ENCODE measurements at places on chromosomes 12 and 14.

DNA sequence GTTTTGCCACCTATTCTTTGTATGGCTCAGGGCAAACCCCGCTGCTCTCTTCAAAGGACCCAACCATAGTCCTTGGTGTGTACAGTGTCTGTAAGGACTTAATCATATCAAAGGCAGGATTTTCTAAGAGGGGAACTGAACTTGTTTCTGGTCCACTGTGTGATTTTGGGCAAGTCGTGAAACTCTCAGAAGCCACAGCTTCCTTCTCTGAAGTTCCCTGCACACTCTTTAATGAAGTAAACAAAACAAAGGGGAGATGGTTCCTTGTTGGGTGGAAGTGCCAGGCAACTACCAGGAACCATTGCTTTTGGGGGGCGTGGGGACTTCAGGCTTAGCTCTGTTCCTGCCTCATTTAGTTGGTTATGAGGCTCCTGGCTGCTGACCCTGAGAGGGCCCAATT is 152.4 kb downstream of the VRK1 start:
- DNase-seq: no peak

DNA sequence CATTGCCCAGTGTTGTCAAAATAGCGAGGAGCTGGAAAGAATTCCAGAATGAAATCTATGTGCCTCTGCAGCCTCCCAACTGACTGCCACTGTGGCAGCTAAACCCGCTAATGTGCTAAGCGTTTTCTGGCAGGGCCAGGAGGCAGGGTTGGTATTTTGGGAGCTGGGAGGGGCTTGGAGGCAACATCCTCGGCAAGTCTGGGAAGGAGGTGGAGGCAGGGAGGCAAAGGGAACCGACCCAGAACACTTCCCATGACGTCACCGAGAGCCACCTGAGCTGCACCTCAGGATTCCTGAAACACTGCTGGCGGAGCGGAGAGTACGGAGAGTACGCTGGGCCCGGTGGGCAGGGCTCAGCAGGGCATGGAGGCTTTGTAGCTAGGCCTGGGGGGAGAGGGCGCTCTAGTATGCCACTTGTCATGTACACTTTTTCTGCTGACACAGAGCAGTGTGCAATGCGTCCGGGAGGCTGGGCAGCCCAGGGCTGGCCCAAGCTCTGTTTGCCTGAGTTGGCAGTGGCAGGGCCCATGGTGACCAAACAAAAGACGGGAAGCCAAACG is 81.5 kb downstream of the DPF3 start:
- no peak for DNase-seq

- no peak for DNase-seq
Observed at GRCh38 chr12:93043877-93044209, 114.7 kb upstream of the EEA1 start.

- no peak for DNase-seq
Observed at GRCh38 chr14:68506645-68507419, 286.0 kb downstream of the ZFP36L1 start.

DNA sequence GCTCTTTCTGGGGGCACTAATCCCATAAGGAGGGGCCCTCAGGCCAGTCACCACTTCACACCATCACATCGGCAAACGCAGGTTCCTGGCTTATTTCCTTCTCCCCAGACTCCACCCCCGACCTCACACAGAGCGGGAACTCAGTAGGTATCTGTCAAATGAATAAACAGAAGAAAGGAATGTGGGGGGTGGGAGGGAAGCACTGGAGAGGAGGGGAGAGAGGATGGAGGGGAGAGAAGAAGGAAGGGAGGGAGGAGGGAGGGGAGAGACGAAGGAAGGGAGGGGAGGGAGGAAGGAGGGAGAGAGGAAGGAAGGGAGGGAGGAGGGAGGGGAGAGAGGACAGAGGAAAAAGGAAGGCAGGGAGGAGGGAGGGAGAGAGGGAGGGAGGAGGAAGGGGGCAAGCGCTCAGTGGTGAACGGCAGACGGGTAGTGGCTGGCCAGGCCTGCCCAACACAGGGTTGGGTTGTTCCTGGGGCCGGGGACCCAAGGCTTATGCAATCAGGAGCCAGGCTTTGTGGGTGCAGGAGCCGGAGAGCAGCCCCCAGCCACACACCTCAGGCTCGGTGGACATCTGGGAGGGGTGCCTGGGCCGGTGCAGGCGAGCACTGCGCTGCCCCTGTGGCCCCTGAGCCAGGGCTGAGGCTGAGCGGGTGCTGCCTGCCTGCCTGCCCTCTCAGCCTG is 52.6 kb upstream of the FBRSL1 start:
- DNase-seq: no peak

- DNase-seq: no peak
Observed at GRCh38 chr14:76696791-76697190, 64.5 kb upstream of the VASH1 start.

DNA sequence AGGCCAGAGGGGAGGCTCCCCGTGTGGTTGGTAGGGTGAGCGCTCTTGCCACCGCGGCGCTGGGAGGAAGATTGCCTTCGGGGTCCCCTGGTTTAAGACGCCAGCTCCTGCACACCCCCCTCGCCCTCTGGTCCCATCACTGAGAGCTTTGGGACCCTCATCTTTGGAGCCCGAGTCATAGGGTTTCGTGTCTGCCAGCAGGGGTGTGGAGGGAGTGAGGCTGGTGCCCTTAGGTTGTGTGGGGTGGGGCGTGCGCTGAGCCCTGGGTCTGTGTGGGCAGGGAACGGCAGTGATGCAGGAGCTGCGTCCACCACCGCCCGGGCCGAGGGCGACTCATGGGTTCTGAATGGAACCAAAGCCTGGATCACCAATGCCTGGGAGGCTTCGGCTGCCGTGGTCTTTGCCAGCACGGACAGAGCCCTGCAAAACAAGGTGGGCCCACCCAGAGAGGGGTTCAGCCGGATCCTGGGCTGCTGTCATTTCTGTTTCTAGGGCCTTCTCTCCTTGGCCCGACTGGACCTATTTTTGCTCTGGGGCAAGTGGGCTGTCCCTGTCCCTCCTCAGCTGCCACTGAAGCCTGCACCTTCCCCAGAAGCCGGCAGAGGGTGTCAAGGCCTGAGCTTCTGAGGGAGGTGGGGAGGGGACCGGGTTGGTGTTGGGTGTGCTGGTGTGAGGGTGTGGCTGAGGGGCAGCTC is 12.1 kb downstream of the ACADS start:
- DNase-seq: no peak

- no peak for DNase-seq
Observed at GRCh38 chr12:15151161-15152091, 69.8 kb downstream of the RERG start.

- no peak for DNase-seq
Observed at GRCh38 chr14:60346706-60347105, 97.7 kb downstream of the PPM1A start.

DNA sequence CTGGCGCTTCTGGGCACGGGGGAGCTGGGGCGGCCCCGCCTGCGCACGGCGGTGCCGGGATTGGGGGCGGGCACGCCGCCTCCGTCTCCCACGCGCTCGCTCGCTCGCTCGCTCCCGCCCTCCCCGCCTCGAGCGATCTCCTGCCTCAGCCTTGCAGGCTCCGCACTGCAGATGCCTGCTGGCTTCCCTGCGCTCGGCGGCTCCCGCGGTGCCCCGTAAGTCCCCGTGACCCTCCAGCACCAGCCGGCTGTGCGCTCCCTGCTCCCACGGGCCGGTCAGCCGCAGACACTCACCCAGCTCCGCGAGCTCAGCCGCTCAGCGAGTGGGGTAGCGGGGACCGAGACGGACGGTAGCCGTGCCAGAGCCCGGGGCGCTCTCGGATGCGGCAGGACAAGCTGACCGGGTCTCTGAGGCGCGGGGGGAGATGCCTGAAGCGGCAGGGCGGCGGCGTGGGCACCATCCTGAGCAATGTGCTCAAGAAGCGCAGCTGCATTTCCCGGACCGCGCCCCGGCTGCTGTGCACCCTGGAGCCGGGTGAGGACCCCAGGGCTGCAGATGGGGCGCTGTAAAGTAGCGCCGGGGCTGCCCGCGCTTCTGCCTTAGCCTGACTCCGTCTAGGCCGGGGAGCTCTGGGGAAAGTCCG is at the start of gene TBC1D30:
TSS of gene TBC1D30 (plus strand) at position 148 of the 643 bp plus-strand sequence. CDS start at position 381, 233 bp downstream.
- DNase-seq: no peak

GRCh38 chr14:103340480-103341212 is 6.6 kb downstream of the EIF5 start:
- DNase-seq: no peak

- DNase-seq: no peak
Observed at GRCh38 chr12:44827832-44828438, 48.2 kb downstream of the NELL2 start.

DNA sequence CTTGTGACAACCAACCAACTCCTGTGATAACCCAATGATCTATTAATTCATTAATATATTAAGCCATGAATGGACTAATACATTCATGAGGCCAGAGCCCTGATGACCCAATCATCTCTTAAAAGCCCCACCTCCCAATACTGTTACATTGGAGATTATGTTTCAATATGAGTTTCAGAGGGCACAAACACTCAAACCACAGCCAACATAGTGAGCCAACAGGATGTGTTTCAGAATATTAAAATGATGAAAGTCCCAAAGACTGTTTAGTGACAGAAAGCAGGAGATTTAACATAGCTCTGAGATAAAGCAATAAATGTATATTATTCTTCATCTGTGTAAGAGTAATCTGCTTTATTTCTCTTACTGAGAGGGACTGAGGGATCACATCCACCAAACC is 71.7 kb downstream of the PTPRO start:
- DNase-seq: no peak

DNA sequence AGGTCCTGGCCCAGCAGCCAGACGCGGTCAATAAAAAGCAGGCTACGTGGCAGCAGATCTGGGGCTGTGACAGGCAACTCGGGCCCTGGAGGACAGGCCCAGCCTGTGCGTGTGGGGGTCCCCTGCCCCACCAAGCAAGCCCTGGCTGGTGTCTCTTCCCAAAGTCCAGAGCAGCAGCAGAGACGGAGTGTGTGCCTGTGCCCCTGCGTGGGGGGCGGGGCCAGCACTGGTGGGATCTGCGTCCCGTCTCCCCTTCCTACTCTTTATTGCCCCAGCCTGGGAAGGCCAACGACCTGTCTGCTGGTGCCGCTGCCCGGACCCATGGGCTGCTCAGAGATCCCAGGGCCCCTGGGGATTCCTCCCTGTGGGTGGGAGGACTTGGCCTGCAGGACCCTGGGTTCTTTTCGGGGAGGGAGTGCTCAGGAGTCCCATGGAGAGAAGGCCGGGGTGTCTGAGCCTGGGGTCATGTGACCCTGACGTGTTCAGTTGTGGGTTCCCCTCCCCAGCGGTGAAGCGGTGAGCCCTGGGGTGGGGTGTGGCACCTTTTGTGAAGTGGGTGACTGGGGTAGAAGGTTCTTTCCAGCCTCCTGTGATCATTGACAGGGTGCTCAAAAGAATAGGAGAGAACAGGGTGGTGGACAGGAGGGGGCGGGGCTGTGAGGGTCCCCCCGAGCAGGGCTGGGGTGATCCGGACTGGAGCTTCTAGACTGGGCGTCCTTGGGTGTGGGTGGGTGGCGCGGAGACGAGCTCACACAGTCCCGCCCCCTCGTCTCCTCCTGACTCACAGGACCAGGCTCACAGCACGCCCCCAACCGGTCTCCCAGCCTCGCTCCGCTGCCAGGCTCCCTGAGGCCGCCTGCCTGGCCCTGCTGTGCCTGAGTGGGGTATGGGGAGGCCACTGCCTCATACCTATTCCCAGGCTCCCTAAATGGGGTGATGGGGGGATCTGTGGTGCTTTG is 22.4 kb downstream of the ASPG start:
- no peak for DNase-seq

DNA sequence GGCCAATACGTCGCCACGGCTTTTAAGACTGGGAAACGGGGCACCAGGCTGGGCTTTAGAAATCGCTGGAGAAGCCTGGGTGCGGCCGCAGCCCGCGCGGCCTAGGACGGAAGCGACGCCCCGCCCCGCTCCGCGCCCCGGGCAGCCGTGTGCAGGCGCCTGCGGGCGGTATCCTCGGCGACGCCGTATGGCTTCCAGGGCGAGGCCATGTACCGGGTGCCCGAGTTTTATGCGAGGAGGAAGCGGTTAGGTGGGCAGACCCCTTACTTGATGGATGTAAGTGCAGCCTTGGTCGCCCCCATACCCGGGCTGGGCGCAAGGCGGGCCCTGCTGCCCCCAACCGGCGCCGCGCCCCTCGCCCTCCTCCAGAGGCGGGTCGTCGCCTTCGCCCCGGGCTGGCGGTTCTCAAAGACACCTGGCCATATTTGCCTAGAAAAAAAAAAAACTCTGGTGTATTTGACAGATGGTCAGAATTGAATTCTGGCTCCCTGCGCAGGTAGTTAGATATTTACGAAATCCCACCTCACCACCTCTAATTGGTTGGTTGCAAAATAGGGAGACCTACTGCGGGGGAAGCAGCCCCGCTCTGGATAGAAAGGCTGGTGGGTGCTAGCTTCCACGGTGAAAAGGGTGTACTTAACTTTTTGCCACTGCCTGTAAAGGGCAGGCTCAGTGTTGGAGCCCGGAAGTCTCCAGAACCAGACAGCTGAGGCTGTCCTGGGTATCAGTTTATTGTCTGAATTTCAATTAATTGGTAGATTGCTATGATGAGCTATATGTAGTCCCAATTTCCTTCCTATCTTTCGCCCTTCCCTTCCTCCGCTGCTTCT is at the start of gene PPP1R36:
TSS of gene PPP1R36 (plus strand) at position 171 of the 830 bp plus-strand sequence. CDS start at position 208, 37 bp downstream.
- DNase-seq: no peak

DNA sequence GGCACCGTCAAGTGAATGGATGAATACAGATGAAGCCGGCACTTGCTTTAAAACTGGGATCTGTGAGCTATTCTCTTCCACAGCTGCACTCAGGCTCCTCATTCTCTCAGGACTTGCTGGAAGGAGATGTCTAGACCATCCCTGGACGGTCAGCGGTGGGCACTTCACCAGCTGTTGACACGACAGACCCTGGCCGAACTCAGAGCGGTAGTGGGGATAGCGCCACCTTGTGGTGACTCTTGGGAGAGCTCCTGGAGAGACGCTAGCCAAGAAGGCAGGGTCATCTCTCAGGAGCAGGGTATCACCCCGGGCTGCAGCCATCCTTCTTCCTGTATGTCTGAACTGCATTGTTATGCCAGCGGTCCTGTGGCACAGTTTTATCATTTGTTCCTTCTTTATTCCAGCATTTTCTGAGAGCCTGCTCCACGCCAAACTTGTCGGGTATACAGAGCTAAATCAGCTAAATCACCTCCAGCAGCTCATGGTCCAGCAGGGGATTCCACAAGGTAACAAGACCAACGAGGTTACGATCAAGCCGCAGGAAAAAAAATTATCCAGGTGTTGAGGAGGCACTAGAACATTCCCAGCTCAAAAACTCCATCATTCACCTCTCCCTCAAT is 10.0 kb downstream of the WNT1 start:
- no peak for DNase-seq

GRCh38 chr12:114286145-114286544 is 119.8 kb downstream of the TBX5 start:
- no peak for DNase-seq

DNA sequence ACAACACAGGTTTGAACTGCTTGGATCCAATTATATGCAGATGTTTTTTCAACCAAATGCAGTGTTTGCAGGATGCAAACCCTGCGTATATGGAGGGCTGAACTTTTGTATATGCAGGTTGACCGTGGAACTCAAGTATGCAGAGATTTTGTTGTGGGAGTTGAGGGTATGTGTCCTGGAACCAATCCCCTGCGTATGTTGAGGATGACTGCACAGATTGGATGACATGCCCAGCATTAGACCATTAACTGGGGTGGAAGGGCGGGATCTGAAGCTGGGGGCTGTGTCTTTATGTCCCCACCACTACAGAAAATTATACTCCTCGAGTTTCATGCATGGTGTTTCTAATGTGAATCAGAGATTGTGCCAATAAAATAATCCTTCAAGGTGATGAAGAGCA is 162.2 kb upstream of the RMST start:
- no peak for DNase-seq

- no peak for DNase-seq
Observed at GRCh38 chr12:127060310-127060847, 1206.6 kb upstream of the TMEM132C start.

All from keratinocyte (primary cell).